CD4-positive, alpha-beta T cell treated with Interleukin-12 subunit alpha and Interleukin-12 subunit beta, for 1 hour (primary cell): ENCODE measurements at places on chromosomes 2 and 18.

DNA sequence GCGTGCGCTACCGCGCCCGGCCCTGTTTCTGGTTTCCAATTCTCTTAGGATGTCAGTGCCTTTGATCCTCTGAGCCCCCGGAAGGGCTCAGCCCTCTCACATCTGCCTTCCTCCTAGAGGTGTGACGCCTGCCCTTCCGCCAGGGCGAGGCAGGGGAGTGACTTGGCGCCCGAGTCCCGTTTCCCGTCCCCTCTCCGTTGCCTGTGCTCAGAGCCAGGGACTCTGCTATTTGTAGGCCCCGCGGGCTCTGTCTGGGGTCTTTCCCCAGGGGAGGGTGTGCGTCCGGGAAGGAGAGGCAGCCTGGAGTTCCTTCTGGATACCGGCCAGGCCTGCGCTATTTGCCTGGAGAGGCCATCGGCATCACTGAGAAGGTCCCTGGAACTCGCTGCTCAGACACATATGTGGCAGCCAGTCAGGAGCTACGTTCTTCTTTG, 103.7 kb upstream of the TAF1B start:
- peak; percentile 62 for DNase-seq

DNA sequence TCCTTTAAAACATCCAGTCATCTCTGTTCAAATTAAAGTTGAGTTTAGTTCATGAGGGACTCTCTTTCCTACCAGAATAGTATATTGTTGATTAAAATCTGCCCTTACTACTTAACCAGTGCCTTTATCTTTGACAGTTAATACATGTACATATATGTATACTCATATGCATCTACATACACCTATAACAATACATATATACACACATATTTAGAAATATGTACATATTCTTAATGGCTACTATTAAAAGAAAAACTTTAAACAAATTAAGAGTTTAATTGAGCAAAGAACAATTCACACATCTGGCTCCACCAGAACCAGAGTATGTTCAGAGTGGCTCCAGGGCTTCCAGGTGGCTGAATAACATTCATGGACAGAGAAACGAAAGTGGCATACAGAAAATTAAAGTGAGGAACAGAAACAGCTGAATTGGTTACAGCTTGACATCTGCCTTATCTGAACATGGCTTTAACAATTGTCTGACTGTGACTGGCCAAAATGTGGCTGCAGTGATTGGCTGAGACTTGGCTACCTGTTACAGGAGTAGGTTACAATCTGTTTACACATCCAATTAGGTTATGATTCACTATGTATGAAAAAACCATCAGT, 38.8 kb downstream of the ZNF519 start:
- DNase-seq = no peak

- peak; percentile 70 for DNase-seq
Observed at GRCh38 chr18:63963615-63964256, 6.1 kb upstream of the SERPINB8 start.

DNA sequence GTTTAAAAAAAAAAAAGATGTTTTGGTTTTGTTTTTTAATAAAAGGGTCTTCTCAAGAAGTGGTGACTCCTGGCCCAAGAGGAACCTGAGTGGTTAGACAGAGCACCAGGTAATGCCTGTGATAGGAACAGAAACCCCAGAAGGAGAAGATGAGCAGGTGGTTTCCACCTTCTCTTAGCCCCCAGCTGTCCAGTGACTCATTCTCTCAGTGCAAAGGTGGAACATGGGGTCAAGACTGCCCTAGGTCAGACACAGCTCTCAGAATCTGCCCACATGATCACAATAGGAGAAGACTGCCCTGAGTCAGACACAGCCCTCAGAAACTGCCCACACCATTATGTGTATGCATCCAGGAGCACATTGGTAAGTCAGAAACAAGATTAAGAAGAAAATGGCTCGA, 61.8 kb downstream of the TBC1D8 start:
- DNase-seq = peak; percentile 7

DNA sequence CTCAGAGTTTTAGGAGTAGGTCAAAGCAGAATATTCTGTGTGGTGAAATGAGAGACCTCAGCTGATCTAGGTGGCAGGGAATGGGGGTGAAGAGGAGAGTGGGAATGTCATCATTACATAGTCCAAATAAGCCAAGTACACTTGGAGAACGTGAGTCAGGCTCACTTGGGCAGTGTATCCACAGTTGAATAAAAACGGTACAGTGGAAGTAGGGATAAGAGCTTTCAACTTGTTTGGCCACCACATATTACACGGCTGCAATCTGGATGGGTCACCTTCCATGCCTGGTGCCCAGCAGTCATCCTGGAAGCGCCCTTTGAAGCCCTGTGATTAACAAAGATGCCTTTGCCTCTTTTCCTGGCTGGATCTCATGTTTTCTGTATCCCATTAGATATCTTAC, 28.6 kb downstream of the MIB1 start:
- no peak for DNase-seq

DNA sequence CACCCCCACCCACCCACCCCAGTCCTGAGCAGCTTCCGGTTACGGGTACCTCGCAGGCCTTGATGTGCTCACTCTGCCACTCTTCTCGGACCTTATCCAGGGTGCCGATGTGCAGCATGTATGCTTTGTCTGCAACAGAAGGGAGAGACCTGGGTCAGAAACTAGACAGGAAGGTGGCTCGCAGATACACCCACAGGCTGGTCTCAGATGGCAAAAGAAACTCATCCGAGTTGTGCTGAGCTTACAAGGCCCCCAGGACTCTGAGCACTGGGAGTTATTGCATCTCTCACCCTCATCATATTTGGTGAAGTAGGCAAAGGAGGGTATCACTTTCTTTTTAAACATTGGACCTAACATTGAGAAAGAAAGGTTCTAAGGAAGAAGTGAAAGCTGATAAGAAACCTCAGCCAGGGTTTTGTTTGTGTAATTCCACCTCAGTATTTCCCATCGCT, 30.6 kb upstream of the EPG5 start:
- peak; percentile 14 for DNase-seq

DNA sequence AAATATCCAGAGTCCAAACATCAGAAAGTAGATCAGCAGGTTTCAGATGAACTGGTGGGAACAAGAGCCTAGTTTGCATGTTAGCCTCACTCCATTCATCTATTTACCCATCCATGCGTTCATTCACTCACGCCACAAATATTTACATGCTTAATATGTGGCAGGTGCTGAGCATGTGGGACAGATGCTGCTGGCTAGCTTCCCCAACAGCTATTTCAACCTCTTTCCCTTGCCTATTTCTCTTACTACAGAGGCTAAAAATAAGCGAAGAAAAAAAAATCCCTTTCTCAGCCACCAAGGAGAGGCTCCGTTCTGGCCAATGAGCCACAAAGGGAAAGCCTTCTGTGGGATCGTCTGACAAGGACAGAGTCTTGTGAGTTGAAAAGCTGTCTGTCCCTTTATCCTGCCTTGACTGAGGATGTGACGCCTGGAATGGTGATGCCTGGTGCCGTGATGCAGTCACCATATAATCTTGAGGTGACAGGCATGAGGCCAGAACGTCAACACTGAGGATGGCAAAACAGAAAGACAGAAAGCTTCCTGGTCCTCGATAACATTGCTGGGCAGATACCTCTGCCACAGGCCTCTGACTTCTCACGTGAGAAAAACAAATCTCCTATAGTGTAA, 78.2 kb downstream of the KCTD1 start:
- no peak for DNase-seq

- DNase-seq = no peak
Observed at GRCh38 chr2:172667581-172668325, 67.9 kb upstream of the RAPGEF4 start.

DNA sequence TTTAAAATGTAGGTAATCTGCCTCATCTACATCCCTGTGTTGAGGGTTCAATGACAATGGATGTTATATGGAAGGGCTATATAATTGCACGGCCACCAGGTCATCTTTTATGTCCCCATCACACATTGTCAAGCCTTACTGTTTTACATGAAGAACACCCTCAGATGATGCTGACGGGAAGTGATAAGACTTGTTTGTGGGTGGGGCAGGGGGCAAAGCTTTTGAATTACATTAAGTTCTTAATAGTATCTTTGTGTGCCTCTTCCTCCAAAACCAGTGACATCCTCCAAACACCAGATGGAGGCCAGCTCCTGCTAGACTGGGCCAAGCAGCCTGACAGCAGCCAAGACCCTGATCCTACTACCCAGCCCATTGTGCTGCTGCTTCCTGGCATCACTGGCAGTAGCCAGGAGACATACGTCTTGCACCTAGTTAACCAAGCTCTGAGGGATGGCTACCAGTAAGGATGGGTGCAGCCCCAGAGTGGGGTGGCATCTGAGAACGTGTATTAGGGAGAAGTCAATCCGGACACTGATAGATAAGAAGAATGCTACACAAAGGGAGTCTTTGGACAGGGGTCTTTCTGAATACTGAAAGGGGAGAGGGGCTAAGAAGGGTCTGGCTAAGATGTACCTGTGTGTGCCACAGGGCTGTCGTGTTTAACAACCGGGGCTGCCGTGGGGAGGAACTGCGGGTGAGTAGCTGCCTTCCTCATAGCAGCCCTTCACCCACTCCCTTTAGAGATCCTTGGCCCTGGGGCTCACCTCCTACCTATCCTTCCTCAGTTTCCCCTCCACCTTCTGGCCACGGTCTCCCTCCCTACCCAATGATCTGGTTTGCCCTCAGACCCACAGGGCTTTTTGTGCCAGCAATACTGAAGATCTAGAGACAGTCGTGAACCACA, 5.3 kb downstream of the ABHD1 start:
- DNase-seq = no peak

DNA sequence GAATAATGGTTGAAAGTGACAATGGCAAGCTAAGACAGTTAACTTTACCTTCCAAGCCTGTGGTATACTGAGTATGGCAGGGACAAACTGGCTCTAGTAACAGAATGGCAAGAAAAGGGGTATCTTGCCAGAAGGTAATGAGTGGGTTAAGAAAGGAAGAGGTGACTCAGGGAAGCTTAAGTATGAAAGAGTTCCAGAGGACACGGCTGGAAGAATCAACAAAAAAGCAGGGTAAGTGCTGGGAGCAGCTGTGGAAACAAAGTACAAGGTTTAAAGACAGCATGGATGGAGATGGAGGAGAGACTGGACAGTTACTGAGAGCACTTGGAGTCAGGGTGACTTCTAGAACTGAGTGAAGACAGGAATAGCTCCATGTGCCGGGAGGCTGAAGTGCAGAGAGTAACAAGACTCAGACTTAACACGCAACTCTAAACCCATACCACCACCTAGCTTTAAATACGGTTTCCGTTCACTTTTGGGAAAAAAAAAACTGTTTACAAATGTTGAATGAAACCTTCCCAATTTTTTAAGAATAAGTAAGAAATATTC, 69.0 kb downstream of the REV1 start:
- no peak for DNase-seq

GRCh38 chr18:59155153-59155552, 15.5 kb downstream of the SEC11C start:
- no peak for DNase-seq

- no peak for DNase-seq
Observed at GRCh38 chr2:18247282-18248110, 313.0 kb downstream of the RDH14 start.

GRCh38 chr2:173644146-173644545, 289.5 kb downstream of the CDCA7 start:
- no peak for DNase-seq

DNA sequence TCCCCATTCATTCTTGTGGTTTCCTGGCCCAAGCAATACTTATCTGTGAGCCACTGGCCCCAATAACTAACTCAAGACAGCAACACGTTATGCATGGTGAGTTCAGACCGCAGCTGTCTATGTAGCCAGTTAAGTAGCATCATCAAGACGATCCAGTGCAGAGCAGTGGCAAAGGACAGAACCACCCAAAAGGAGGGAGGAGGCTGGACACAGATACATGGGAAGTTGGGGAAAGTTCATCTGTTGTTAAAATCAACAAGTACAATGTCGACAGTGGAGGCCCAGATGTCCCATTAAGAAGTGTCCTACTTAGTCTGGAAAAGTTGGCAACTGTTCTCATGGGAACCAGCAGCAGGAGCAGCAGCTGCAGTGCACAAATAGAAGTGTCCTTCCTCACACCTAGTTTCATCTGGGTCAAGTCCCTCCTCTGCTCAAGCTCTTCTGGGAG, 106.9 kb upstream of the THOC1 start:
- DNase-seq = no peak

- DNase-seq = no peak
Observed at GRCh38 chr2:101295895-101296294, 12.6 kb downstream of the RNF149 start.

DNA sequence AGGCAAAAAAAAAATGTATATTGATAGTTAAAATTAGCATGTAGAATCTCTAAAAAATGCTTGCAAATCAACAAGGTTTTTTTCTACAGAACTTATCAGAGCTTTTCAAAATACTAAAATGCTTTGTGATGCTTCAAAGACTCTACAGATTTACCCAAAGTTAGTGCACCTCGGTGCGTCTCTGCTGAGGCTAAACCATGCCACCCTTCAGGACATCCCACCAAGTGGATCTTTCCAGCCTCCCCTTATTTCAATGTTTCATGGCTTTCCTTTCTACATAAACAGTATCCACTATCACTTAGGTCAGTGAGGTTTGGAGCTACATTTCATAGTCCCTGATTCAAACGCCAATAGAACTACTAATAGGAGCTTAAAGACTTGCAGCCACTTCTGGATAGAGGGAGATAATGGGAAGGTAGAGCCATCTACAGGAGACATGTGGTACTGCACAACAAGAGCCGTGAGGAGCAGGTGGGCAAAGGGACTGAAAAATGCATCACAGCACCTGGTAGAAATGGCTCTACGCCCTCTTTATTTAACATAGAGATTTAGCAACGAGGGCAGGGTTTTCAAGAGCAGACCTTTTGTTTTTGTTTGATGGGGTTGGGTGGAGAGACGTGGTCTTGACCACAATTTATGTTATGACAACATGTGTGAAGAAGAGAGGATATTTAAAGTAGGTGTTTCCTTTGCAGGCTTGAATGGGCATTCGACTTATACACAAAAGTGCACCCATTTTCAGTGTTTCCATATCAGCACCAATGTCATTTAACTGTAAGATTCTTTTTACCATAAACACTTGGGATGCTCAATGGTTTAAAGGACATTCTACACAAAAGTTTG, 56.1 kb upstream of the SLC35G4 start:
- peak; percentile 48 for DNase-seq

GRCh38 chr2:222566229-222566628, 89.7 kb downstream of the FARSB start:
- no peak for DNase-seq

- DNase-seq = no peak
Observed at GRCh38 chr2:197996583-197996982, 192.2 kb downstream of the PLCL1 start.
